ENCODE measurements at places on chromosomes 1 and 21.

GRCh38 chr1:244634546-244634945 lies 18.4 kb upstream of the DESI2 start:
- no peak for DNase-seq

- no peak for DNase-seq
These were observed 32.2 kb downstream of the WDR4 start for GRCh38 chr21:42847051-42847707.

GRCh38 chr21:38139380-38140168 lies 117.2 kb upstream of the KCNJ15 start:
- DNase-seq = peak; percentile 85

GRCh38 chr1:7526867-7527732 lies 244.0 kb upstream of the VAMP3 start:
- DNase-seq = no peak

All from LNCaP clone FGC (cell line).